Activated naive CD8-positive, alpha-beta T cell treated with anti-CD3 and anti-CD28 coated beads for 36 hours (primary cell): ENCODE measurements at places on chromosomes 2 and 18. TPM values are rescaled to one million over a fixed set of nuclear protein-coding genes. Genes with fewer than 3 reads are reported as not detected.

- no peak for DNase-seq
These were observed 139.0 kb downstream of the DSC3 start for GRCh38 chr18:30903566-30903965.

GRCh38 chr2:236826606-236827156 lies 257.1 kb downstream of the ACKR3 start:
- DNase-seq, result no peak

DNA sequence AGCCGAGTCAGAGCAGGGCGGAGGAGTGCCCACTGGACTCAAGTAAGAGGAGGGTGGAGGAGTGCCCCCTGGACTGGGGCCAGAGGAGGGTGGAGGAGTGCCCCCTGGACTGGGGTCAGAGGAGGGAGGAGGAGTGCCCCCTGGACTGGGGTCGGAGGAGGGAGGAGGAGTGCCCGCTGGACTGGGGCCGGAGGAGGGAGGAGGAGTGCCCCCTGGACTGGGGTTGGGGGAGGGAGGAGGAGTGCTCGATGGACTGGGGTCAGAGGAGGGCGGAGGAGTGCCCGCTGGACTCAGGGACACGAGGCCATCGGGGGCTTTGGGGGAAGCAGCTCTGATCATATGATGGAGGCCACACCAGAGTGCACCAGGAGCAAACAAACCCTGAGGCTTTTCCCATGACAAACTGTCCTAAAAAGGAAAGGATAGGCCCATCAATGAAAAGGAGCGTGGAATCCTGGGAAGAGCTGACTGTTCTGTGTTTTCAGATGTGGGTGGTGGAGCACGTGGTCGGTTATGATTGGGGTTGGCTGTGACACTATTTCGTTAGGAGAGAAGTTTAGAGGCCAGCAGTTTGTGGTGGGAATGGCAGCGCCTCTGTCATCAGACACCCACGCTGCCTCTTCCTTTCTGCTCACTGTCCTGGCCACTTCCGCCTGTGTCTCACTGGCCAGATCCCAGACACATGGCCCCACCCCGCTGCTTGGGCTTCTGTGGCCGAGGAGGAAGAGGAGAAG lies 24.5 kb upstream of the HPCAL1 start:
- peak; percentile 21 for DNase-seq

- DNase-seq, result no peak
These were observed 57.8 kb upstream of the TXNDC2 start for GRCh38 chr18:9827793-9828505.

- no peak for DNase-seq
These were observed 494.7 kb downstream of the BCL11A start for GRCh38 chr2:60058781-60059180.

GRCh38 chr2:76826691-76827090 lies 695.5 kb downstream of the LRRTM4 start:
- DNase-seq, result no peak

DNA sequence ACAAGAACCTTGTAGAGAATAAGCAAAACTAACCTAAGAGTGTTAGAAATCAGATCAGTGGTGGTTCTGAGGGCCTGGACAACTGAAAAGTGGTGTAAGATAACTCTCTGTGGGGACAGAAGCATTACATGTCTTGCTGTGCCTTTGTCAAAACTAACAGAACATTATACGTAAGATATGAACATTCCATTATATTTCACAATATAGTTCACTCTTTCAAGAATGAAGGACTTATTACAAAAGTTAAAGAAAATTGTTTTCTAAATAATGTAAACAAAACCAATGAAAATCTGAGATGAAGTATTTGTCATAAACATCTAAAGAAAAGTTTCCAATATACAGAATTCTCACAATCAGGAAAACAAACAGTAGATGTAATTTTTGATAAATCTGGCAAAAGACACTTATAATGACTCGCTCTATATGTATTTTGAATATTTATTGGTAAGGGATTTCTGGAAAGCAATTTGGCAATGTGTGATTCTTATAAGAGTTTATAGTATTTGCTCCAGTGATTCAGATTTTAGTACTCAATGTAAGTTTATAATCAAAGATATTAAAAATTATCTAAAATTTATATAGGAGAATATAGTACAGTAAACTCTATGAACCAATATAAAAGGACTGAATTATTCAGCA lies 258.4 kb downstream of the CD226 start:
- DNase-seq, result no peak

GRCh38 chr2:204722691-204723090 lies 177.4 kb downstream of the PARD3B start:
- no peak for DNase-seq

DNA sequence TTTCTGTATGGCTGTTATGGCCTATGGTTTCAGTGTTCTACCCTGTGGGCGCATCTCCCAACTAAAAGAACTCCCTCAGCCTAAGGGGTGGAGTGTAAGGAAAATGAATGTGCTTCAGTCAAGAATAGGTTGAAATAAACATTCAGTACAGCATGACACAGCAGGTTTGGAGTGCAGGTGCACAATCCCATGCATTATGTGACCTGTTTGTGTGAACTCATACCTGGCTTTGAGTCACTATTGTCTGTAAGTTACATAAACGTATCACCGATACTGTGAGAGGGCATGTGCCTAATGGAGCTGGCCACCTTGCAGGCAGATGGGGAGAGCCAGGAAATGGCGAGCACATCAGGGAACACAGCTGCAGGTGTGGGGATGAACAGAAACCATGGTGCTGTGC lies 216.0 kb downstream of the DSEL start:
- DNase-seq, result peak; percentile 2

GRCh38 chr2:156322686-156323231 lies 9.8 kb downstream of the NR4A2 start:
- DNase-seq, result no peak

DNA sequence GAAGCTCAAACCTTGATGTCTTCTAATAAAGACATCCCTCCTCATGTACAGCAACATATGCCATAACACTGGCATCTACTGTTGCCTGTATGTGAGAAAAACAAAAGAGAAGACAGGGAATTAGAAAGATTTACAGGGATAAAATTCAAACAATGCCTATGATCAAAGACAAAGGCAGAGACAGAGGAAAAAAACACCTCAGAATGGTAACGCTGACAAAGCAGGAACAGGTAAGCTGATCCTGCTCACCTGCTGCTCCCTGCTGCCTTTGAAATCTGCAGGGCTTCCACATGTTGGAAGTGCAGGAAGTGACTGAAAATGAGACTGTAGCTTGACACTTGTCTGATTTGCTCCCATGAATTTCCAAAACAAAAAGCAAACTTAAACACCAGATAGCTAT lies 90.2 kb upstream of the DNAJC10 start:
- DNase-seq, result no peak

DNA sequence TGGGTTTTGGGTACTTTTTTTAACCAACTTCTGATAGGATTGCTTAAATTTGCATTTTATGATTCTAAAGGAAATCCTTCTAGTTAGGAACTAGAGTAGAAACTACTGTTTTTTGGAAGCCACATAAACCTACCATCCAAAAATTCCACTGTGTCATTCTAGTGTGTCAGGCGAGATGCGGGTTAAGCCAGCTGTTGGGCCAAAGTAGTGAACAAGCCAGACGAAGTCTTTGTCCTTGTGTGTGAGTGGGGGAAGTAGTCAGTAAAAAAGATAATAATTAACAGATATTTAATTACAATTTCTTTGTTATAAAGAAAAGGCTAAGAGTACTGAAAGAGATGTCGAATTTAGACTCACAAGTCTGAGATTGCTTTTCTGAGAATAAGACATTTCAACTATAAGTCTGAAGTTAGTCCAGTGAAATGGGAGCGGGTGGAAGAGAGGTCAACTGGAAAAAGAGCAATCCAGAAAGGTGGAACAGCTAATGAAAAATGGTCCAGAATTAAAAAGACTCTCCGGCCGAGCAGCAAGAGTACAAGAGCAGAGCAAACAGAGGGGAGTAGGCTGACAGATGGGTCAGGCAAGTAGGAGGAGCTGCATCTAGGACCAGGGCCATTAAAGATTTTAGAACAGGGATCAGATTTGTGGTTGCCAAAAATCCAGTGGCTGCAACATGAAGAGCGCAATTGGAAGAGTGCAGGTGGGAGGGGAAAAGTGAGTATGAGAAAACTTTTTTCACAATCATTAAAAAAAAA lies 1.5 kb downstream of the EPB41L5 start:
- no peak for DNase-seq

DNA sequence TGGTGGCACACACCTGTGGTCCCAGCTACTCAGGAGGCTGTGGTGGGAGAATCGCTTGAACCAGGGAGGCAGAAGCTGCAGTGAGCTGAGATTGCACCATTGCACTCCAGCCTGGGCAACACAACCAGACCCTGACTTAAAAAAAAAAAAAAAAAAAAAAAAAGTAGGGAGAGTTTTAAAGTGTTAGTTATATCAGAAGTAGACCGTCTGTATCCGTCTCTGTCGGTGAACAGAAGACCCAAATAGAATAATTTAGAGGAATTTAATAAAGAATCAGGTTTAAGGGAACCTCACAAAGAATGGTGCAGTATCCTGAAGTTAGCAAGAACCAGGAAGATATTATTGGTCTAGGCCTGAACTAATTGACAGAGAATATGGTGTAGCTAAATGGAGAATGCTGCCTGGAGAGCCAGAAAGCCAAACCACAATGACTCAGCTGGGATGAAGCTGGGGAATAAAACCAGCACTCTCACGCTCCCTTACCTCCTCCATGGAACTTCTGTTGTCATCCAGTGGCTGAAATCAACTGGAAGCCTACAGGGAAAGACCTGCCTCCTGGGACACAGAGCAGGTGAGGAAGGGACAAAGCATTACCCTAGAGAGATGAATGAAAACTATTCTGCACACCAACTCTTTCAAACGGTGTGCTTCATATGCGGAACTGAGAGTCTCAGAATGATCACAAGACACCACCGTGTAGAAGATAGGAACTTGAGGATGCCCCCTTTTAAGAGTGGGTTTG lies 39.1 kb upstream of the PLEKHM3 start:
- DNase-seq, result no peak

The ANKRD30BL gene
- not detected for total RNA-seq

The MOCOS gene
- total RNA-seq, result 0.14 TPM

The OTOS gene
- total RNA-seq, result not detected

The GPR45 gene
- total RNA-seq, result not detected

The LRRC30 gene
- total RNA-seq, result not detected
